ENCODE measurements at places on chromosomes 11 and 22. TPM values are rescaled to one million over a fixed set of nuclear protein-coding genes. Genes with fewer than 3 reads are reported as not detected.

Gene BEST1
- total RNA-seq: 0.81 TPM

Gene ART1
- total RNA-seq: 14.5 TPM

DNA sequence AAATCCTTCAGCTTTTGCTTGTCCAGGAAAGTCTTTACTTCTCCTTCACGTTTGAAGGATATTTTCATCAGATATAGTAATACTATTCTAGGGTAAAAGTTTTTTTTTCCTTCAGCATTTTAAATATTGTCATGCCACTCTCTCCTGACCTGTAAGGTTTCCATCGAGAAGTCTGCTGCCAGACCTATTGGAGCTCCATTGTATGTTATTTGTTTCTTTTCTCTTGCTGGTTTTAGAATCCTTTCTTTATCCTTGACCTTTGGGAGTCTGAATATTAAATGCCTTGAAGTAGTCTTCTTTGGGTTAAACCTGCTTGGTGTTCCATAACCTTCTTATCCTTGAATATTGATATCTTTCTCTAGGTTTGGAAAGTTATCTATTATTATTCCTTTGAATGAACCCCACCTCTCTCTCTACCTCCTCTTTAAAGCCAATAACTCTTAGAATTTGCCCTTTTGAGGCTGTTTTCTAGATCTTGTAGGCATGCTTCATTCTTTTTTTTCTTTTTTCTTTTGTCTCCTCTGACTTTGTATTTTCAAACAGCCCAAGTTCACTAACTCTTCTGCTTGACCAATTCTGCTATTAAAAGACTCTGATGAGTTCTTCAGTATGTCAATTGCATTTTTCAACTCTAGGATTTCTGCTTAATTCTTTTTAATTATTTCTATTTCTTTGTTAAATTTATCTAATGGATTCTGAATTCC, 12.0 kb upstream of the WEE1 start:
- H3K27ac ChIP-seq: no peak overlapping the region
- no peaks in the 10 kb centered on the region for H3K36me3 ChIP-seq
- peaks cover 16% of the 10 kb centered on the region for H3K4me1 ChIP-seq
- H3K27me3 ChIP-seq: no peaks in the 10 kb centered on the region

GRCh38 chr11:112160091-112160848, 3.6 kb downstream of the IL18 start:
- peak overlapping the region; percentile 82 for H3K27ac ChIP-seq
- H3K27me3 ChIP-seq: no peaks in the 10 kb centered on the region
- no peak for DNase-seq
- peak overlapping the region; percentile 69 for H3K4me3 ChIP-seq
- peaks cover 10% of the 10 kb centered on the region for H3K36me3 ChIP-seq
- peaks cover 29% of the 10 kb centered on the region for H3K4me1 ChIP-seq

Gene NFAM1
- 1.1 TPM for total RNA-seq

DNA sequence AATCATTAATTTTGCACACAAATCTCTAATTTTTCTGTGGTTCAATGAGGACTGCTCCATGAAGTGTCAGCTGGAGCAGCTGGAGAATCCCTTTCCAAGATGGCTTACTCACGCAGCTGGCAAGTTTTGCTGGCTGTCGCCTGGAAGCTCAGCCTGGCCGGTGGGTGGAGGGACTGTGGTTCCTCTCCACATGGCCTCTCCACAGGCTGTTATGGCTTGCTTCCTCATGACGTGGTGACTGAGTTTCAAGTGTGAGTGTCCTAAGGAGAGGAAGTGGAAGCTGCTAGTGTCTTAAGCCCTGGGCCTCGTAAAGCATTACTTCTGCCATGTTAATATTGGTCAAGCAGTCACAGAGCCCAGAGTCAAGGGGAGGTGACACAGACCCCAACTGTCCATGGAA, 14.0 kb upstream of the NRIP3 start:
- no peaks in the 10 kb centered on the region for H3K4me1 ChIP-seq
- H3K4me3 ChIP-seq: no peak overlapping the region
- no peaks in the 10 kb centered on the region for H3K36me3 ChIP-seq
- no peak overlapping the region for H3K27ac ChIP-seq

DNA sequence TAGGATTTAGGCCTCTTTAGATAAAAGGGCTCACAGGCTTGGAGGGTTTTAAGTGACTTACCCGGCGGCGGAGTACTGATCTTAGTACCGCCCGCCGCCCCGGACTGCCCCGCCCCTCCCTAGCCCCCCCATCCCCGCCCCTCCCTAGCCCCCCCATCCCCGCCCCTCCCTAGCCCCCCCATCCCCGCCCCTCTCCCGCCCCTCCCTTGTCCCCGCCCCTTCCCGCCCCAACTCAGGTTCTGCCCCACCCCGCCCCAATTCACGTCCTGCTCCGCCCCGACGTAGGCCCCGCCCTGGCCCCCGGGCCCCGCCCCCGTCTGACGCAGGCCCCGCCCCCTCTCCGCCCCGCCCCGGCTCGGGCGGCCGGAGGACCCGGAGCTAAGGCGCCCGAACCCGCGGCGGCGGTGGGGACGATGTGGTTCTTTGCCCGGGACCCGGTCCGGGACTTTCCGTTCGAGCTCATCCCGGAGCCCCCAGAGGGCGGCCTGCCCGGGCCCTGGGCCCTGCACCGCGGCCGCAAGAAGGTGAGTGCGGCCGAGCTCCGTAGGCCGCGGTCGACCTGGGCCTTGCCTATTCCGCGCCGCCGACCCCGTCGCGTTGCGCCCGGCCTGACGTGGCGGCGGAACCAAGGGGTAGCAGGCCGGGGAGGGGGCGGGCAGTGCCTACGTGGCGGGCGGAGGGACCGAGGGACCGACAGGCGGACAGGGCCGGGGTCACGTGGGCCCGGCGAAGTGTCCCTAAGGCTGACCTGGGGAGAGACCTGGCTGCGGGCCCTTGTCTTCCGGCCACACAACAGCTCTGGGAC, at the start of gene SCYL1:
TSS of gene SCYL1 (plus strand) at position 343 of the 805 bp plus-strand sequence. CDS start at position 414, 71 bp downstream.
- peaks cover 17% of the 10 kb centered on the region for H3K4me1 ChIP-seq
- no peaks in the 10 kb centered on the region for H3K27me3 ChIP-seq
- peaks cover 39% of the 10 kb centered on the region for H3K36me3 ChIP-seq
- H3K27ac ChIP-seq: peak within 1 kb of the TSS; percentile 98
- H3K4me3 ChIP-seq: peak within 1 kb of the TSS; percentile 100
- peak; percentile 81 for DNase-seq

DNA sequence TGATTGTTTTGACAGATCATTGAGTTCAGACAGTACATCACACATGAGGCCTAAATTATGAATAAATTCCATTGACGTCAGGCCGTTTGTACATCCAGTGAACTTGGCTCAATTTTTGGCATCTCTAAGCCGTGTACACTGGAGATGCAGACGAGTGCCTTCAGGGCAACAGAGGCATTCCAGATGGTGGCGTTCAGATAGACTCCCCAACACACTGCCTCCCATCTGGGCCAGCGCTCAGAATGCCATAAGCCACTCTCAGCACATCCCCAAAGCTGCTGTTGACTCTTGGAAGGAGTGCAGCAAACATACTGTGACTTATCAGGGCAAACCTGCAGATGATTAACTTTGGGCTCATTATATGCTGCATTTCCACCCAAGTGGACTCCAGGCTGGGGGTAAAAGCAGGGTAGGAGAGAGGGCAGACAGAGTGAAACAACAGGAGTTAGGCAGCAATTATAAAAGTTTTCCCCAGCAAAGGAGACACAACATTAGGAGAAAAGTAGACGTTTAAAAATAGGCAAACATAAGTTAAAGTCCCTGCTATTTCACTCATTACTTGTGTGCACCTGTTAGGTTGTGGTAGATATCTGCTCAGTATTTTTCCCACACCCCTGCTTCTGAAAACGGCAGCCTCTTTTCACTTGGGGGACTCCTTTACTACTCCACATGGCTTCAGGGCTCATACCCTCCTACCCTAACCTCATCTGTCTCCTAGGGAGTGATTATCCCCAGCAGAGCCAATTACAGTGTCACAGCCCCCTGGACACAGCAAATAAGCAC, 60.2 kb upstream of the PDE3B start:
- H3K27me3 ChIP-seq: no peaks in the 10 kb centered on the region
- no peaks in the 10 kb centered on the region for H3K4me1 ChIP-seq
- no peaks in the 10 kb centered on the region for H3K36me3 ChIP-seq
- DNase-seq: no peak

Gene TSPAN18
- total RNA-seq: 21.7 TPM

Gene TRPC6
- 1.1 TPM for total RNA-seq

DNA sequence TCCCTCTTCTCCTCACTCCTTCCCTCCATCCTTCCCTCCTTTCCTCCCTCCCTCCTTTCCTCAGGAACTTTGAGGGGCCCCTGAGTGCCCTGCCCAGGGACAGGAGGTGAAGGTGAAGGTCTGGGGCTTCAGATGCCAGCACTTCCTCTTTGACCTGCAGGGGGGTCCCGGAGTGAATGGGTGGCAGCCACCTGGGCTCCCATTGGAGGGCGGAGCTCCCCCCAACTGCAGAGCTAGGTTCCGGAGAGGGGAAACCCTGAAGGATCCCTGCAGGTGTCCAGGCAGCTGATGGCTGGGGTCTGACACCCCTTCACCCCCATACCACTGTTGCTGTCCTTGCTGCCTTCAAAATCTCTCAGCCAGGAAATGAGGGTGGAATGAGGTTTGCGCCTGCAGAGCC, 1131.3 kb downstream of the BRD1 start:
- H3K4me3 ChIP-seq: no peak overlapping the region
- H3K36me3 ChIP-seq: no peaks in the 10 kb centered on the region
- H3K27ac ChIP-seq: no peak overlapping the region
- no peak for DNase-seq
- no peaks in the 10 kb centered on the region for H3K4me1 ChIP-seq
